ENCODE measurements at places on chromosomes 4 and X.

- no peak for DNase-seq
These were observed 746.9 kb downstream of the PCDH19 start for GRCh38 chrX:99663136-99663535.

DNA sequence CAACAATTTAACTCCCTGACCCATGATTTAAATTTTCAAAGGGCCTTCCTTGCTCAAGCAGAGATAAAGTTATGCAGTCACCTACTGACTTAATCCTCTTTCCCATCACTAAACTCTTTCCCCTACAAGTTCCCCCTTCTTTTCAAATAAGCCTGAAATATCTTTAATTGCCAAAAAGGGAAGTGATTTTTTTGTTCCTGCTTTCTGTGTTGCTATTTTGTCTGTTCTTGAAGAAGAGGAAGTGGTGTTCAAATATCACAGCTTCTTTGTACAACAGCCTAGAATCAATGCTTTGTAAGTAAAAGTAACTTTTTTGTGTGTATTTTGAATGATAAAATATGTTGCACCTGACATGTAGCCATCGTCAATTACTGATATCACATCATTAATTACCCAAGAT lies 595.9 kb downstream of the CENPC start:
- no peak for DNase-seq

DNA sequence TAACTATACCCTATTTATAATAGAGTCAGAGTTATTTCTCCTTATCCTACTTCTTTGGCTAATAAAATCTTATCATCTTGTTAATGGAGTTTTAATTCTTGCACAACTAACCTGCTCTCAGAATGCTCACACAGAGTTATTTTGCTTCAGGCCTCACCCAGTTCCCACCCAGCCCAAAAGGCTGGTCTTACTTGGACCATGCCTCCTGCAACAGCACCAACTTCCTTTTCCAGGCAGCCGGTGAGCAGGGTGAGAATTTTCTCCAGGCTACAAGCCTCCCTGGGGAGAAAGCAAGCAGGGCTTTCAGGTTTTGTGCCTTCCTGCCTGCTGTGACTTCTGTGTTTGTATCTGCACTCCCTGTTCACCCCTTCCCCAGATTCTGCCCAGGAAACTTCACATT lies 29.1 kb upstream of the BANK1 start:
- no peak for DNase-seq

- DNase-seq = no peak
These were observed 107.3 kb downstream of the DTHD1 start for GRCh38 chr4:36388710-36389109.

GRCh38 chr4:2928242-2929176 lies 34.7 kb downstream of the NOP14 start:
- DNase-seq = no peak

DNA sequence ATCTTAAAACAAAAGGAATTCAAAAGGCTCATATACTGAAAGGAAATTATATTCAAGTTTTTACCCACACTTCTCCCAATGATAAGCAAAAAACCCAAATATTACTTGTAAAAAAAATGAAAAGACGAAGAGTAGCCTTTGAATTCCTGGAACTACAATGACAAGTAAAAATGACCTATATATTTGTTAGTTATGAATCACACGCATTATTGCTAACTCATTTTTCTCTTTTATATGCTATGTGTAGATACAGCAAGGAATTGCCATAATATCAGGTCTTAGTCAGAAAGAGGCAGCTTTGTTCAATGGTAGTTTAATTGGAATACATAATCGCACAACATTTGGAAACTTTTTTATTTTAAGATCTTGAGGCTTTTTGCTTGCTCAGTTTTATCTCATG lies 22.7 kb upstream of the ASB5 start:
- no peak for DNase-seq

DNA sequence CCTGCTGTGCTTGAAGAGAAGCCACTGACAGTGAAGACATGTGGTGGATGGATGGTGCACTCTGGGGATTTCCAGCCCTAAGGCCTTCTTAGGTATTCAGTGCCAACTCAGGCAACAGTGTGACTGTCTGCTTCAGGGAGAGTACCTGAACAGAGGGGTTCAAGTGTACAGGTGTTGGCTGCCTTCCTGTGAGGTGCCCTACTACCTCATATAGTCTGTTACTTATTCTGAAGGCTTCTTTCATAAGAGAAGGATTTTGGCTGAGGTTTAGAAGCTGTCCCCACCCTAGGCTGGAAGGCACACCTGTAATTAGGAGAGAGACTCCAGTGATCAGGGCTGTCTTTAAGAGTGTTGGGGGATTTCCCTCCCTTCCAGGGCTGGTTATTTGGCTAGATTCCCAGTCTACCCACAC lies 1.8 kb downstream of the FTHL17 start:
- DNase-seq = no peak

DNA sequence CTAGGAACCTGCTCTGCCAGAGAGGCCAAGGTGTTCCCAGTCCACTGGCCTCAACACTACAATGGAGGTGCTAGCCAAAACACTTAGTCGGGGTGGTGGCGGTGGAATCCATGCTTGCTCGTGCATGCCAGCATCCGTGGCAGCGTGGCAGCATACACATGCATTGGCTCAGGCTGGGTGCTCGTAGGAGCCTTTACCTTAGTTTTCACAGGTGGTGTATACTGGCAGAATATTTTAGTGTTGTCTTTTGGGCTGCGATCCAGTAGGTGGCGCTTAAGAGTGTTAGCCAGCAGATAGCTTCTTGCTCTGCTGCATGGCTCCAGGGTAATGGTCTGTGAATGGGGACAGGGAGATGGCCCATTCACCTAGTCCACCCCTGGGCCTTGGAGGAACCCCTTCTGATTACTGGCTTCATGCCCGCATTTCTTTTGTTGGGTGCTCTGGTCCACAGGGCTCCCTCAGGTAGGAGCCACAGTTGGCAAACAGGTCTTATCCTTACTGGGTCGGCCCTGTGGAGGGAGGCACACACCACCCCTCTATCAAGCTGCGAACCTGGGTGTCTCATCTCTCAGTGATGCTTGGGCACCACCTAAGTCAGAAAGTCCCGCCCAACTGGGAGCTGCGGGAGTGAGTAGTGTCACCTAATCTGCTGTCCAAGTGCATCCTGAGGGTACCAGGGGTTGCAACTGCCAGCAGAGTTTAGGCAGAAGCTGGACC lies 40.0 kb downstream of the RIPPLY1 start:
- DNase-seq = peak; percentile 0

GRCh38 chrX:109440475-109440874 lies 41.4 kb downstream of the GUCY2F start:
- no peak for DNase-seq

GRCh38 chrX:13428053-13428786 lies 108.4 kb upstream of the ATXN3L start:
- peak; percentile 95 for DNase-seq

DNA sequence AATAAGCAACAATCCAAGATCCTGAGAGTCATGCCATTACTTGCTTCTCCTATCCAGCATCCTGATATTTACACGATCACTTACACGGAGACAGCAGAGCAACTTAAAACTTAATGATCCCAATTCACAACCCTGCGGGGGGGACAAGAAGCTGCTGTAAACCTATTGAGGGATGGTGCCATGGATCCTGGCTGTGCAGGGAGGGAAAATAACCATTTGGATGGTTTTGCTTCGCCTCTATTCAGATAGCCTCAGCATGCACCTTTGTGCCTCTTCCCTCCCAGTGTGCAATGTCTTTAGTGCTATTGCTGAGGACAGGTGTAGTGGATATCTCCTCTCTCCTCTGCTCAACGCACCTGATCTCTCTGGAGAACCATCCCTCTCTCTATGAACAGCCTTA lies 89.7 kb upstream of the PPARGC1A start:
- DNase-seq = no peak

GRCh38 chrX:18757956-18758932 lies 50.8 kb downstream of the PPEF1 start:
- DNase-seq = no peak

- no peak for DNase-seq
These were observed 94.4 kb downstream of the NHSL2 start for GRCh38 chrX:72005046-72005445.

GRCh38 chrX:26375346-26375745 lies 159.4 kb downstream of the MAGEB5 start:
- DNase-seq = no peak

DNA sequence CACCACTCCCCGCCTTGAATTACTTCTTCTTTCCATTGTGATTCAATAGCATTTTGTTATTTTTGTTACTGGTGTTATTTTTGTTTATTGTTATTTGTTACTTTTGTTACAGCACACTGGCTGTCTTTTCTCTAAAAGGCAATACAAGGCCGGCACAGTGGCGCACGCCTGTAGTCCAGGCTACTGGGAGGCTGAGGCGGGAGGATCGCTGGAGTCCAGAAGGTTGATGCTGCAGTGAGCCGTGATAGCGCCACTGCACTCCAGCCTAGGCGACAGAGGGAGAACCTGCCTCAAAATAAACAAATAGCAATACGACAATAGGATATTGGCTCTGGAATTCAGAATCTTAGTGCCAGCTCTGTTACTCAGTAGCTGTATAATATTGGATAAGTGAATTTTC lies 1.0 kb upstream of the MED12 start:
- no peak for DNase-seq

- peak; percentile 10 for DNase-seq
These were observed 39.3 kb downstream of the RTL3 start for GRCh38 chrX:78619834-78620233.

DNA sequence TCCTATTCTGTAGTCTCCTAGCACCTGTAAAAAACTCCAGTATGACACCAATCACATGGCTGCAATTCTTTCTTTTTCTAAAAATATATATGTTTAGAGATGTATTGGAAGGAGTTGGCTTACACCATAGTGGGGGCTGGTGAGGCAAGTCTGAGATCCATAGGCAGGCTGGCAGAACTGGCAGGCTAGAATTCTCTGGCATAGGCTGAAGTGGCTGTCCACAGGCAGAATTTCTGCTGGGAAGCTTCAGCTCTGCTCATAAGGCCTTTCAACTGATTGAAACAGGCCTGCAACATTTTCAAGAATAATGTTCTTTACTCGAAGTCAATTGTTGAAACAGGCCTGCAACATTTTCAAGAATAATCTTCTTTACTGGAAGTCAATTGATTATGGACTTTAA lies 37.0 kb downstream of the FGF2 start:
- no peak for DNase-seq

DNA sequence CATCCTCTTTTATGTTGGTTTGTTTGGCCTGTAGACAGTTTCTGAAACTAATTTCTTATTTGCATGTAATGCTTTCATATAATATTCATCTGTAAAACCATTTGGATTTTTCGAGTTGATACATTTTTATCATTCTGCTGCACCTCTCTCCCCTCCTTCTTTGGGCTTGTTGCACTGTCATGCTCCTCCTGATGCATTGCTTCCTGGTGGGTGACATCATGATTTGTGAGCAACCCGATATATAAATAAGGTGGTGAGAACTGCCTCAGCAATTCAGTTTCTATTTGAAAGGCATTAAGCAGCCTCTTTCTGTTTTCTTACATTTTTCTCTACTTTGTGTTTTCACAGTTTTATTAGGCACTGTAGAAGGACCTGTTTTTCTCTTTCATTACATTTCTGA lies 515.7 kb downstream of the RPA4 start:
- peak; percentile 57 for DNase-seq

DNA sequence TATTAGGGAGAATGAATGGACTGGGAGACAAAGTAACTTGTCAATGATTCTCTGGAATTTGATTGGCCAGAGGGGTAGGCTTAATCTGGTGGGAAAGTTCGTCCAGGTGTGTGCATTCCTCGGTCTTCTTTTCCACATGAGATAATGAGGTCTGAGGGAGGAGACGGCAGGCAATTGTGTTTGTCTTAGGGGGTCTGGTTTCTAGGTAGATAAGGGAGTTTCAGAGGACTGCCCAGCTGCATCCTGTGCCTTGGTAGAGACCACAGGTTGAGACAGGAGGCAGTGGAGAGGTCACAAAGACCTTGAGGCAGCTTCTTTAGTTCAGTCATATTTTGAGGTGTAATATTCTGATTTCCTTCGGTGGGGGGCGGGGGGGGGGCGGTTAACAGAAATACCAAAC lies 4.3 kb downstream of the MGST2 start:
- DNase-seq = no peak

- peak; percentile 55 for DNase-seq
These were observed 687.0 kb upstream of the EPHA5 start for GRCh38 chr4:66357316-66357715.

DNA sequence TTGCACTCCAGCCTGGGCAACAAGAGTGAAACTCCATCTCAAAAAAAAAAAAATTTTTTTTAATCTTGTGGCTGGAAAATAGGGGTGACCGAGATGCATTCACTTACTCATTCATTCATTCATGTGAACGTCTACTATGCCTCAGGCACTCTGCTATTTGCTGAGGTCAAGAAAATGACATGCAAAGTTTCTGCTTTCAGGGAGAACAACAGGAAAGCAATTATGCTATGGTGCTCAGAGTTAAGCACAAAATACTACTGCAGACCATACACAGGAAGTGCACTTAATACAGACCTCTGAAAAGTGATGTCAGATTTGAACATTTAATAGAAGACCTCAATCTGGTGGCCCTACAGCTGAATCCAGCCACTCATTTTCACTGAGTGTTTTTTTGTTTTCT lies 59.6 kb upstream of the DUSP21 start:
- no peak for DNase-seq

GRCh38 chr4:126916626-126917140 lies 716.1 kb upstream of the INTU start:
- DNase-seq = peak; percentile 94
